GM12892 (cell line): ENCODE measurements at places on chromosomes 1 and 21.

GRCh38 chr1:210364479-210364878, 35.8 kb downstream of the HHAT start:
- no peak for DNase-seq

- no peak for DNase-seq
Observed at GRCh38 chr21:44529503-44530125, 10.4 kb downstream of the KRTAP10-1 start.

- no peak for DNase-seq
Observed at GRCh38 chr1:26799479-26800142, 11.9 kb downstream of the PIGV start.

GRCh38 chr1:200053646-200054045, 26.1 kb downstream of the NR5A2 start:
- no peak for DNase-seq

GRCh38 chr21:36203603-36203889, 46.9 kb downstream of the DOP1B start:
- DNase-seq = peak; percentile 40

DNA sequence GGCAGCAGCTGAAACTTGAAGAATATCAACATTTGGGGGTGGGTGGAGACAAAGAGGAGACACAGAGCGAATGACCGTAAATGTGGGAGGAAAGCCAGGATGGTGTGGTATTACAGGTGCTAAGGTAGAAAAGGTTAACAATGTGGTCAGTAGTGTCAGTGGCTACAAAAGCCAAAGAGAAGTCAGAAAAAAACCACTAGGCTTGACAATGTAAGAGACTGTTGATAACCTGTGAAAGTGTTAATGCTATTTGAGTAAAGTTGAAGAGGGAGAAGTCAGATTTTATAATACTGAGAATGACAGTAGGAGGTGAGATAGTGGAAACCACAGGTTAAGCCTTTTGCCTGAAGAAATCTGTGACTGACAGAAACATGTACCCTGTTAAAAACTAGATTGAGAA, 120.8 kb downstream of the CLEC20A start:
- DNase-seq = no peak

DNA sequence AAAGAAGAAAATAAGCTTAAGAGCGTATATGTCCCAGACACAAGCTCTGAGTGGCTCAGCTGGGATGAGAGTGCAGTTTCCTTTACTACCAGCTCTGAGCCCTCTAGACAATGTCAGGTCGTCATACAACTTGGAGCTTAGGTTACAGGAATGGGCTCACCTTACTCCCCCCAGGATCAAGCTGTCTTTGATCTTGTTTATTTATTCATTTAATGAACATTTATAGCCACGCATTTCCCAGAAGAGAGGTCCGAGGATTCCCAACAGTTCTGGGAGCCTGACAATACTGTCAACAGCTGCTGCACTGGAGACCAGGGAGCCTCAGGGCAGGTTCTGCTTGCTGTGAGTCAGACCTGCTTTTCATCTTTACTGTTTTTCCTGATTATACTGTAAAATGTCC, 378.9 kb downstream of the PLPP3 start:
- DNase-seq = no peak

GRCh38 chr1:154747740-154748404, 122.2 kb downstream of the KCNN3 start:
- peak; percentile 56 for DNase-seq

- DNase-seq = no peak
Observed at GRCh38 chr1:44032170-44032790, 1.0 kb upstream of the SLC6A9 start.

- no peak for DNase-seq
Observed at GRCh38 chr1:61497013-61497412, 227.9 kb downstream of the TM2D1 start.

GRCh38 chr1:212401838-212402582, 12.7 kb downstream of the PACC1 start:
- DNase-seq = no peak

- no peak for DNase-seq
Observed at GRCh38 chr21:38645282-38645681, 147.0 kb upstream of the ERG start.

- DNase-seq = no peak
Observed at GRCh38 chr1:224498574-224499170, 64.1 kb upstream of the WDR26 start.
